Inflammatory macrophage (primary cell): ENCODE measurements at places on chromosomes 2 and 18.

DNA sequence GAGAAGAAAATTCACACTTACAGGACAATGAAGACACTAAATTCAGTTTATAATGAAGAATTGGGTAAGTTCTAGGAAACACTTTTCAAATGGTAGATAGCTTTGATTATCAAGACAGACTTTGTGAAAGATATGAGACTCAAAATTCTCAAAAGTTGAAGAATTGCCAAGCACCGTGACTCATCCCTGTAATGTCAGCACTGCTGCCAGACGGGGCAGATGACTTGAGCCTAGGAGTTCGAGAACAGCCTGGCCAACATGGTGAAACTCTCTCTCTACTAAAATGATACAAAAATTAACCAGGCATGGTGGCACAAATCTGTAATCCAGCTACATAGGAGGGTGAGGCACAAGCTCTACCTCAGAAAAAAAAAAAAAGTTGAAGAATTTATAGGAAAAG, 1820.1 kb upstream of the LRRTM1 start:
- DNase-seq = no peak

- DNase-seq = peak; percentile 61
Observed at GRCh38 chr18:12658426-12659138, 675 bp upstream of the SPIRE1 start.

DNA sequence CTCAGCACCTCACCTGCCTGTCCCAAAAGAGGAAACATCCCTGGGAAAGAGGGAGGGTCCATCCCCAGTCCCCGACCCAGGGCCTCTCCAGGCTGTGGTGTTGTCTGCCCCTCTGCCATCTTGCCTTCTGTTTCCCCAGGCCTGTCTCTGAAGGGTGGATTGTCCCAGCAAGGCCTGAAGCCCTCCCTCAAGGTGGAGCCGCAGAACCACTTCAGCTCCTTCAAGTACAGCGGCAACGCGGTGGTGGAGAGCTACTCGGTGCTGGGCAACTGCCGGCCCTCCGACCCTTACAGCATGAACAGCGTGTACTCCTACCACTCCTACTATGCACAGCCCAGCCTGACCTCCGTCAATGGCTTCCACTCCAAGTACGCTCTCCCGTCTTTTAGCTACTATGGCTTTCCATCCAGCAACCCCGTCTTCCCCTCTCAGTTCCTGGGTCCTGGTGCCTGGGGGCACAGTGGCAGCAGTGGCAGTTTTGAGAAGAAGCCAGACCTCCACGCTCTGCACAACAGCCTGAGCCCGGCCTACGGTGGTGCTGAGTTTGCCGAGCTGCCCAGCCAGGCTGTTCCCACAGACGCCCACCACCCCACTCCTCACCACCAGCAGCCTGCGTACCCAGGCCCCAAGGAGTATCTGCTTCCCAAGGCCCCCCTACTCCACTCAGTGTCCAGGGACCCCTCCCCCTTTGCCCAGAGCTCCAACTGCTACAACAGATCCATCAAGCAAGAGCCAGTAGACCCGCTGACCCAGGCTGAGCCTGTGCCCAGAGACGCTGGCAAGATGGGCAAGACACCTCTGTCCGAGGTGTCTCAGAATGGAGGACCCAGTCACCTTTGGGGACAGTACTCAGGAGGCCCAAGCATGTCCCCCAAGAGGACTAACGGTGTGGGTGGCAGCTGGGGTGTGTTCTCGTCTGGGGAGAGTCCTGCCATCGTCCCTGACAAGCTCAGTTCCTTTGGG, 47.2 kb downstream of the BOLA3 start:
- no peak for DNase-seq

DNA sequence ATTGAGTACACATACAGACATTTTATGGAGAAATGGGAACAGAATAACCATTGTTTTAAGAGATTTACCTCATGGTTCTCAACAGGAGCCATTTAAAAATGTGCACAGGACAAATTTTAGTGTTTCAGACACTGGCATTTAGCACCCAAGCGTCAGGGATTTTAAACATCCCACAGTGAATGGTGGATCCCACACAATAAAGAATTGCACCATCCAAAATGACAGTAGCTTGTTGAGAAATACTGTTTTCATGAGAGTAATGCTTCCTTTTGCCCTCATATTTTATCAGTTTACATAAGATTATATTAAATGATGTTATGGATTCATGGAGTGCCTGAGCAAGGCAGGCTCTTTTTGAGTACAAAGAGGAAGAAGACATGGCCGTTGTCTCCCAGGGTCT, 54.0 kb downstream of the MFSD6 start:
- peak; percentile 53 for DNase-seq

DNA sequence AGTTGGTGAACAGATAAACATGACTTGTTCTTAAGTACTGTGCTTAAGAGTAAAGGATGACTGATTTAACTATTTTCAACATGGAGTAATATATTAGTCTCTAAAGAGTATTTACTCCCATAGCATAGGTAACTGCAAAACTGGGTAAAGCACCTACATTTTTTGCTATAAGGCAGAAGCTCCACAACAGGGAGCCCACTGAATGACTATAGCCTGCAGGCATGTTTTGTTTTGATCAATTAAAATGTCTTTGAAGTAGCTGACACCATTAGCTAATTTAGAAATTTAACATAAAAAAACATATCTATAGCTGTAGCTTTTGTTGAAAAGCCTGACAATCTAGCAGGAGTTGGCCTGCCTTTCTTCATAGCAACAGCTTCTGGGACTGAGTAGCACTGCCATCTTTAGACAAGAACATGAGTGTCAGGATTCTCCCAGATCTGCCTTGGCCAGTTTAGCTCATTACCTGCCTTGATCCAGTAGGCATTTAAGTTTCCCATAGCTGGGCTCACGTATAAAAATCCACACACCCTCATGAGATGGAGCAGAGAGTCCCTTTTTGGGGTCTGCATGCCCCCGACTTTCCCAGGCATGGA, 1935.1 kb upstream of the PIK3C3 start:
- DNase-seq = no peak

DNA sequence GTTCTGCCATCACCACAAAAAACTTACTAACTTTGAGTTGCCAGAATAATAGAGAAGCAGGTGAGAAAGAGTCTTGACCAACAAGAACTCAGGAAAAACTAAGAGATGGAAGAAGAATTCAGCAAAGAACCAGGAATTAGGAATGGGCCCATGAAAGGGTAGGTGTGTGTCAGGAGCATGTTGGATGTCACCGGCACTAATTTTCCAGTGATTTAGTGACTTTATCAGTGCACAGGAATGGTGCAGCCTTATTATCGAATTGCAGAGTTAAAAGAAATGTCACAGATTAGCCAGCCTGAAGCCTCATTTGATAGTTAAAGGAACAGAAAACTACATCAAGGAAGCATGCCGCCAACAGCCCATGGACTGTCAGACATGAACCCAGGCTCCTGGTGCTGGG, 9.0 kb upstream of the BOD1L2 start:
- DNase-seq = no peak

GRCh38 chr2:19837235-19837766, 64.5 kb downstream of the TTC32 start:
- DNase-seq = no peak

GRCh38 chr18:8930990-8931616, 171.4 kb upstream of the NDUFV2 start:
- no peak for DNase-seq

- no peak for DNase-seq
Observed at GRCh38 chr18:8657873-8658470, 47.4 kb upstream of the MTCL1 start.

DNA sequence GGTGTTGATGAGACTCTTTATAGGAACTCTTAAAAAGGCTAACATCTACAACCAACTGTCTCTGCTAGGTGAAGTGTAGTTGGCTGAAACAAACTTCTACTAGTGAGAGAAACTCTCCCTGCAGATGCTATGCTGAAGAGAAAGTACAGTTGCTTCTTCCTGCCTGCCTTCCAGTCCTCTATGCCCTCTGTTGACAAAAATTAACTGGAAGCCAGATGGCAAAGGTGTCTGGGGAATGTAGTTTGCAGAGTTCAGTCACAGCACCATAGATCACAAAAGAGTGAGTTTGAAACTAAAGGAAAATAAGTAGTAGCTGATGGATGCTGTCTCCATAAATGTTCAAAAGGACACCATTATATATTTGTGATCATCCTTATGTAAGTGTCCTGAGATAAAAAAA, 958.8 kb upstream of the NRXN1 start:
- DNase-seq = no peak

- DNase-seq = no peak
Observed at GRCh38 chr18:69906765-69907164, 40.9 kb downstream of the CD226 start.

- no peak for DNase-seq
Observed at GRCh38 chr2:204982303-204982702, 437.0 kb downstream of the PARD3B start.

DNA sequence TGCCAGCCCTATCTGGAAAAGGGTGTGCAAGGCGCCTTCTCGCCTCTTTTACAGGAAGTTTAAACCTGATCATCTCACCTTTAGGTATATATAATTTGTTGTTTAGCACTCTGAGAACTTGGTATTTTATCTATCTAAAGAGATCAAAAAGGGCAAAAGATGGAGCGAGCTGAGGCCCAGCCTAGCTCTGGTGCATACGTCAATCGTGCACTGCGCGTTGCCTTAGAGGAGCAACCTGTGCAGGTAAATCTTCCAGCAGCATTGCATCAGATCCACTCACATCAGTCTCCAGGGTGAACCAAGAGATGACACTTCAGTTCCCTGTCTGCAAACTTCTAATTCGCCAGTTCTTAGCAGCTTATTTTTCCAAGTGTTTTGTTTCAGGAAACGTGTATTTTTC, 15.4 kb downstream of the BCL11A start:
- no peak for DNase-seq

GRCh38 chr2:111045771-111046444, 74.8 kb upstream of the BCL2L11 start:
- DNase-seq = no peak

GRCh38 chr18:26536032-26536431, 12.3 kb downstream of the KCTD1 start:
- DNase-seq = no peak

DNA sequence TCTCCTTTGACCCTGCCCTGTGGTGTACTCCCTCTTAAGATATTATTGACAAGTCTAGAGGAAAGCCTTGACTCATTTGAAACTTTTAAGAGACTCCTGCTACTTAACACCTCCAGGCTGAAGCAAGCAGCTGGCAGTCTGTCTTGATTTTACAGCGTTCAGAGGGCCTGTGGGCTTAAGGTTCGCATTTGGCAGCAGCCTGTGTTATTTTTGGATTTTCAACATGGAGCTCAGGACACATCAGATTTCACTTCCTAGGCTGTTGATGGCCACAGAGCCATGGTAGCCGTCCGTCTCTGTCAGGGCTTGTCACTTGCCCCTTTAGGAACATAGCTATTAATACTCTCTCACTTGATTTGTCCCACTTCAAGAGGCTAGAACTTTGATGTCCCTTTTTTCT, 73.6 kb downstream of the VWA3B start:
- DNase-seq = no peak

DNA sequence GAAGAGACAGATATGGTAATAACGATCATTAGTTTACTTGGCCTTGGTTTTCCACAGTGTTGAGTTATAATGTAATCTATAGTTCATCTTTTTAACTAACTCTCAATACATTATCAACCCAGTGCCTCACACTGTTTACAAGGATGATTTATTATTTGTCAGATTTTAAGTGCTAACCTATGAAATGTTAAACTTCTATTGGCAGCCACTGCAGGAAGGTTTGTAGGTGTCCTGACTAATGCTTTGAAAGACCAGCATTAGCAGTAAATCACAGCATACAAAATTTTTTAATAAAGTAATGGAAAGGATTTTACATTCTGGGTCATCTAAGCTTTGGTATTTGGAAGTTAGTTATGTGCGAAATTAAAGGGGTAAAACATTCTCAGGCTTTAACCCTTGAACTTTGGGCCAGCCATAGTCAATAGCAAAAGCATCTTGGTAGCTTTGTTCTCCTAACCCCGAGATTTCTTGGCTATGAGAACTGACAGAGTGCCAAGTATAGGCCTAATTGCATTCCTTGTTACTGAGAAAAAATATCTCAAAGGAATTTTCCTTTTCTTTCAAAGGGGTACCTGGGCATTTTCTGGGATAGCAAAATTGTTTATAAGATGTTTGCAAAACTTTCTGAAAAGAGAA, 30.6 kb downstream of the SPATS2L start:
- no peak for DNase-seq
